Body of pancreas (tissue), 4 donors: ENCODE measurements at places on chromosomes 7 and 10. TPM values are rescaled to one million over a fixed set of nuclear protein-coding genes. Genes with fewer than 3 reads are reported as not detected.

- no peak overlapping the region for H3K4me3 ChIP-seq
- DNase-seq, result no peak
- H3K36me3 ChIP-seq, result no peaks in the 10 kb centered on the region
Observed at GRCh38 chr7:149509774-149510173, 12.2 kb upstream of the ZNF746 start.

The INSIG1 gene
- 47.0 TPM for total RNA-seq

DNA sequence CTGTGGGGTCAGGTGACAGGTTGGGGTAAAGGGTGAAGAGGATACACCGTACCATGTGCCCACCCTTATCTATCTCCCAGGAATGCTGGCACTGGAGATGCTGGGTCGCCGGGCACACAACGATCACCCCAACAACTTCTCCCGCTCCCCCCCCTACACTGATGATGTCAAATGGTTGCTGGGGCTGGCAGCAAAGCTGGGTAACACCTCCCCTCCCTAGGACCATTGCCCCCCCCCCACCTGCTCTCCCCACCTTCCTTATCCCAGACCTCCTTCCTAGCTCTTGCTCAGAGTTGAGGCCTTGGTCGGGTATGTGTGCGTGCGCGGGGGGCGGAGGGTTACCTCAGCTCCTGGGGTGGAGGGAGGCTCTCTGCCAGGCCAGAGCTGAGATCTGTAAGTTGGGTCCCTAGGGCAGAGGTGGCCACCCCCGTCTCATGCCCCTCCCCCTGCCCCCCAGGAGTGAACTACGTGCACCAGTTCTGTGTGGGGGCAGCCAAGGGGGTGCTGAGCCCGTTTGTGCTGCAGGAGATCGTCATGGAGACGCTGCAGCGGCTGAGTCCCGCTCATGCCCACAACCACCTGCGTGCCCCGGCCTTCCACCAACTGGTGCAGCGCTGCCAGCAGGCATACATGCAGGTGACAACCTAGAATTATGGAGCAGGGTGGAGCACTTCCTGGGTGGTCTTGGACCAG is 10.7 kb downstream of the NDST2 start:
- no peak for DNase-seq
- H3K27ac ChIP-seq, result no peak overlapping the region
- peaks cover 49% of the 10 kb centered on the region for H3K36me3 ChIP-seq
- H3K27me3 ChIP-seq, result no peaks in the 10 kb centered on the region

GRCh38 chr7:28922624-28923331 is 35.4 kb downstream of the TRIL start:
- no peaks in the 10 kb centered on the region for H3K36me3 ChIP-seq
- no peak overlapping the region for H3K4me3 ChIP-seq
- DNase-seq, result peak; percentile 72
- no peaks in the 10 kb centered on the region for H3K27me3 ChIP-seq
- peaks cover 13% of the 10 kb centered on the region for H3K4me1 ChIP-seq
- no peak overlapping the region for H3K27ac ChIP-seq

GRCh38 chr10:57972783-57973182 is 294.9 kb downstream of the IPMK start:
- no peak overlapping the region for H3K4me3 ChIP-seq
- DNase-seq, result no peak
- H3K4me1 ChIP-seq, result no peaks in the 10 kb centered on the region

DNA sequence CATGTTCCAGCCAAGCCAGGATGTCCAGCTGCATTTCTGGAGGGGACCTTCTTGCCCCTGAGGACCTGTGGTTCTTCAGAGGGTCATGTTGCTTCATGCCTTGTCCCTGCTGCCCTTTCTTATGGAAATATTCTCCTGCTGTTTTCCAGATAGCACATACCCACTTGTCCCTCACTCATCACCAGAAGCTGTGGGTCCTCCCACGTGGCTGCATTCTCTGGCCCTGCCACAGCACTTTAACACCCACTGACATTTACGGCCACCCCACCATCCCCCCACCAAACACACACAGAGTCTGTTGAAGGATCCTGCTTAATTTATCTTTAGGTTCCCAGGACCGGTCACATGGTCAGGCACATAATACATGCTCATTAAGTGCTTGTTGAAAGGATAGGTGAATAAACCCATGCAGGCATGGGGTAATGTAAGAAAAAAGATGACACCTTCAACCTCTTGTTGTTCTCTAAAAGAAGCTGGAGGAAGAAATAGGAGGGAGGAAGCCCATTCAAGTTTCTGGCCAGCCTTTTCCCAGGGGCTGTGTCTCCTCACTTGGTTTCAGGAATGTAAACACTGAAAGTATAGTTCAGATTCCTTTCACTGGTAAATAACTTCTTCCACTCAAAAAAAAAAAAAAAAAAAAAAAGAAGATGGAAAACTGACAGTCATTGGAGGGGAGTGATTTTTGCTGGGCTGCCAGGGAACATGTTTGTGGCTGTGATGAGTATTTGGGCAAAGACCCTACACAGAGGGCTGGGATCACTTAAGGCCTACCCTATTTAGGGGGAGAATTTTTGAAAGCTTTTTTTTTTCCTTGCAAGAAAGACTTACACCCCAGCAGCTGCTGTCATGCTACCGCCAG is 19.8 kb upstream of the BMPER start:
- no peaks in the 10 kb centered on the region for H3K4me1 ChIP-seq
- H3K27me3 ChIP-seq, result no peaks in the 10 kb centered on the region
- no peaks in the 10 kb centered on the region for H3K36me3 ChIP-seq
- H3K27ac ChIP-seq, result no peak overlapping the region
- no peak overlapping the region for H3K4me3 ChIP-seq
- DNase-seq, result no peak

The GRM3 gene
- total RNA-seq, result not detected

- H3K27ac ChIP-seq, result no peak overlapping the region
- no peaks in the 10 kb centered on the region for H3K27me3 ChIP-seq
- no peaks in the 10 kb centered on the region for H3K36me3 ChIP-seq
- H3K4me1 ChIP-seq, result no peaks in the 10 kb centered on the region
- no peak overlapping the region for H3K4me3 ChIP-seq
- DNase-seq, result no peak
Observed at GRCh38 chr10:117936566-117936965, 110.2 kb downstream of the RAB11FIP2 start.

GRCh38 chr10:98556061-98556460 is 109.3 kb upstream of the HPS1 start:
- H3K27ac ChIP-seq, result no peak overlapping the region
- no peak for DNase-seq
- H3K27me3 ChIP-seq, result no peaks in the 10 kb centered on the region
- H3K36me3 ChIP-seq, result no peaks in the 10 kb centered on the region
- H3K4me1 ChIP-seq, result no peaks in the 10 kb centered on the region
- H3K4me3 ChIP-seq, result no peak overlapping the region

GRCh38 chr10:70233939-70234300 is 691 bp upstream of the PPA1 start:
- H3K27ac ChIP-seq, result peak overlapping the region; percentile 97
- peaks cover 22% of the 10 kb centered on the region for H3K4me1 ChIP-seq
- no peak overlapping the region for H3K4me3 ChIP-seq
- no peak for DNase-seq
- H3K27me3 ChIP-seq, result no peaks in the 10 kb centered on the region

GRCh38 chr7:1972744-1973143 is 260.0 kb downstream of the MAD1L1 start:
- no peaks in the 10 kb centered on the region for H3K36me3 ChIP-seq
- H3K27ac ChIP-seq, result no peak overlapping the region
- no peaks in the 10 kb centered on the region for H3K27me3 ChIP-seq

DNA sequence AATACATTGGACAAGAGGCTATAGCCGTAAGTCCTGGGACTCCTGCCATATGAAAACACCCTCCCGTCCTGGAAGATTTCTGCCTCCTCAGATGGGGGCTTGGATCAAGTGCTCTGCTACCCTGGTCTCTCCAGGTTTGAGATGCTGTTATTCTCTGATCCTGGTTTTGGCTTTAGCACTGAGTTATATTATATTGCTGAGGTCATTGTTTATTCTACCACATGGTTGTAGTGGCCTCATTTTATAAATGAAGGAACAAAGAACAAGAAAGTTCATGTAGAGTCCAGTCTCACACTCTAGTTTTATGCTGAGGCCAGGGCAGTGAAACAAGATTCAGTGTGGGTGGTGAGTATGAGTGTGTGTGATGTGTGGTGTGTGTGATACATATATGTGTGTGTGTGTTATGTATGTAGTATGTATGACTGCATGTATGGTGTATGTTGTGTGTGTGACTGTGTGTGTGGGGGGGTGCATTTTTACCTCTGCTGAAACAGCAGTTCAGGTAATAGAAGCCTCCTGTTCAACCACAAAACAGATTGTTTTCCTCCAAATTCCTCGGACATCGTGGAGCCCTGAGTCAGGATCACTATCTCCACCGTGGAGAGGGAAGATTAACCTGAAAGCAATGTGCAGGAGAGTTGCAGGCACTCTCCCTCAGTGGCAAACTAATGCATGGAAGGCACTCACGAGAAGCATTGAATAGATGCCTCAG is 80.7 kb downstream of the C7orf25 start:
- no peaks in the 10 kb centered on the region for H3K36me3 ChIP-seq
- no peak overlapping the region for H3K27ac ChIP-seq
- no peak overlapping the region for H3K4me3 ChIP-seq
- no peak for DNase-seq

GRCh38 chr10:125147971-125148439 is 12.4 kb downstream of the CTBP2 start:
- peaks cover 95% of the 10 kb centered on the region for H3K4me1 ChIP-seq
- H3K27me3 ChIP-seq, result no peaks in the 10 kb centered on the region
- peak overlapping the region; percentile 98 for H3K27ac ChIP-seq
- no peak overlapping the region for H3K4me3 ChIP-seq
